T-cell (primary cell): ENCODE measurements at places on chromosomes 7 and 10. TPM values are rescaled to one million over a fixed set of nuclear protein-coding genes. Genes with fewer than 3 reads are reported as not detected.
A peak's percentile ranks its signal among the peaks of the same experiment; 100 is the strongest.

Gene CLCN1
- not detected for total RNA-seq

Gene DPCD
- total RNA-seq: 0.82 TPM

DNA sequence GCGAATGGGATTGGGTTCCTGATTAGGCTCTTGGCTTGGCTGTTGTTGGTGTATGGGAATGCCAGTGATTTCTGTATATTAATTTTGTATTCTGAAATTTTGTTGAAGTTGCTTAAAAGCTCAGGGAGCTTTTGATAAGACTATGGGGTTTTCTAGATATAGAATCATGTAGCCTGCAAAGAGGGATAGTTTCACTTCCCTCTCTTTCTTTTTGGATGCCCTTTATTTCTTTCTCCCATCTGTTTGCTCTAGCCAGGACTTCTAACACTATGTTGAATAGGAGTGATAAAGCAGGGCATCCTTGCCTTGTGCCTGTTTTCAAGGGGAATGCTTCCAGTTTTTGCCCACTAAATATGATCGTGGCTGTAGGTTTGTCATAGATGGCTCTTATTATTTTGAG, 40.4 kb upstream of the MPP7 start:
- H3K27me3 ChIP-seq: no peaks in the 10 kb centered on the region
- H3K36me3 ChIP-seq: no peaks in the 10 kb centered on the region
- peaks cover 4% of the 10 kb centered on the region for H3K4me1 ChIP-seq

- DNase-seq: peak; percentile 13
- no peak overlapping the region for H3K27ac ChIP-seq
- no peak overlapping the region for H3K4me3 ChIP-seq
- no peaks in the 10 kb centered on the region for H3K36me3 ChIP-seq
- H3K27me3 ChIP-seq: no peaks in the 10 kb centered on the region
- peaks cover 46% of the 10 kb centered on the region for H3K4me1 ChIP-seq
Observed at GRCh38 chr7:128059143-128059988, 28.1 kb upstream of the LRRC4 start.

GRCh38 chr7:6577369-6578113, at the start of gene ZDHHC4:
TSS of gene ZDHHC4 (plus strand) at chr7:6577454. CDS start at chr7:6580562, 3,108 bp downstream.
- peak within 1 kb of the TSS; percentile 94 for H3K27ac ChIP-seq
- H3K4me3 ChIP-seq: peak within 1 kb of the TSS; percentile 84
- H3K4me1 ChIP-seq: peaks cover 18% of the 10 kb centered on the region
